ENCODE measurements at places on chromosomes 11 and 22. TPM values are rescaled to one million over a fixed set of nuclear protein-coding genes. Genes with fewer than 3 reads are reported as not detected.

OR1S2 gene
- total RNA-seq = not detected

CYP2R1 gene
- total RNA-seq = 14.1 TPM

CLDN5 gene
- not detected for total RNA-seq

OR5A1 gene
- not detected for total RNA-seq

C22orf42 gene
- total RNA-seq = not detected

LYVE1 gene
- total RNA-seq = not detected

GP1BB gene
- total RNA-seq = 2.8 TPM

MS4A15 gene
- total RNA-seq = not detected

BTG4 gene
- total RNA-seq = not detected

RTN4R gene
- total RNA-seq = 18.4 TPM

TRIM22 gene
- 41.5 TPM for total RNA-seq

PIK3C2A gene
- total RNA-seq = 27.2 TPM

ATL3 gene
- 36.1 TPM for total RNA-seq

MISFA gene
- not detected for total RNA-seq

ART1 gene
- total RNA-seq = not detected

DDI1 gene
- total RNA-seq = not detected

FAM180B gene
- total RNA-seq = not detected

TMEM132A gene
- total RNA-seq = 97.8 TPM

H19 gene
- total RNA-seq = 5.1 TPM

CDC42BPG gene
- 8.1 TPM for total RNA-seq

FGF4 gene
- total RNA-seq = not detected

CTSW gene
- total RNA-seq = not detected

PKDREJ gene
- total RNA-seq = not detected

ASCL3 gene
- total RNA-seq = not detected
